ENCODE measurements at places on chromosomes 12 and 14.

DNA sequence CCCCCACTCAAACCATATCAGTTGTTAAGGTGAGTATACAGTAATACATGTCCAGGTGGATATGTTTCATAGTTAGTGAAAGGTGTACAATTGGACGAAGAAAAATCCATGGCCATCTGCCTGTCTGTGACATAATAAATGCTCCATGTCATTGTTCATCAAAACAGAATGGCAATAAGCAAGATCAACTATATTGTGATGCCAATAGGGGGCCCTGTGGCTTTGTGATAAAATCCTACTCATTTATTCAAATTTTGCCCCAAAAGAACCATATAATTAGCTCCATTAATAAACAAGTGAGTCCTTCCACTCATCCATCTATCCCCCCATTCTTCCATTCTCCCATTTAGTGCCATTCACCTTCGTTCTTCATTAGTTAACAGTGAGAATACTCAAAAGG is 102.0 kb downstream of the MGST1 start:
- no peak for DNase-seq

DNA sequence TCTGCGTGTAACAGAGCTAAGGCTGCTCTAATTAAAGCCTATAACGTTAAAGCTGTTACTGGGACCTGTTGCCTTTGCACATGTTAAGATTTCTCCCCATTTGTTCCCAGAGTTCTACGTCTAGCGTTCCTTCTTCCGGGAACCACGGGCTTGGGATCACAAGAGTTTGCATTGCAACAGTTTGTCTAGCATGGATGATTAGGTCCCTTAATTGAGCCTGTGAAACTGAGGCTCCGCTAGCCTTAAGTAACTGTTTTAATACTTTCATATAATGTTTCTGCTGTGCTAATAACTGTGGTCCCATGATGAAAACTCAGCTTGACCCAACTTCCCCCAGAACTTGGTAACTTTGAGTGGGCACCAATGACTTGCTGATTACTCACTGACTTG is 16.7 kb upstream of the LYZ start:
- no peak for DNase-seq

DNA sequence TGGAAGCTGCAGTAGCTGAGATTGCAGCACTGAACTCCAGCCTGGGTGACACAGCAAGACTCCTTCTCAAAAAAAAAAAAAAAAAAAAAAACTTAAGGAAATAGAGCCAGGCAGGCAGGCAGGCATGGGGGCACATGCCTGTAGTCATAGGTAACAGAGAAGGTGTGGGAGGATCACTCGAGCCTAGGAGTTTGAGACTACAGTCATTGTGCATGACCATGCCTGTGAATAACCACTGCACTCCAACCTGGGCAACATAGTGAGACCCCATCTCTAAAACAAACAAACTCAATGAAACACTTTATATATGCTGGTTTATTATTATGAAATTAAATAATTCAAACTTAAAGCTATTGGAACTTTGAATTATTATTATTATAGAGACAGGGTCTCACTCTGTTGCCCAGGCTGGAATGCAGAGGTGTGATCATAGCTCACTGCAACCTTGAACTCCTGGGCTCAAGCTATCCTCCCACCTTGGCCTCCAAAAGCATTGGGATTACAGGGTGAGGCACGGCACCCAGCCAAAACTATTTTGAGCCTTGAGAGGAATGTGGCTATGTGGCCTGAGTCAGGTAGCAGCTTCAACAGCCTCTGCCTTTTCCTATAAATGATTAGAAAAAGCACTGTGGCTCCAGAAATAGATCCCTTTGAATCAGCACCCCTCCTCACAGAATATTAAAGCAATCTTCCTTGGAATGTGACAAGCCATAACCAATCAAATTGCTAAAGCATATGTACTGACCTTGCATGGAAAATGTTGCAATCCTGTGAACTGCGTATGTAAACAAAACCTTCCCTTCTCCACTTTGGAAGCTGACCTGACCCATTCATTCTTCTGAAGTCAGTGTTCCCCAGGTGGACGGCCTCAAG is 34.7 kb upstream of the YY1 start:
- DNase-seq = no peak

DNA sequence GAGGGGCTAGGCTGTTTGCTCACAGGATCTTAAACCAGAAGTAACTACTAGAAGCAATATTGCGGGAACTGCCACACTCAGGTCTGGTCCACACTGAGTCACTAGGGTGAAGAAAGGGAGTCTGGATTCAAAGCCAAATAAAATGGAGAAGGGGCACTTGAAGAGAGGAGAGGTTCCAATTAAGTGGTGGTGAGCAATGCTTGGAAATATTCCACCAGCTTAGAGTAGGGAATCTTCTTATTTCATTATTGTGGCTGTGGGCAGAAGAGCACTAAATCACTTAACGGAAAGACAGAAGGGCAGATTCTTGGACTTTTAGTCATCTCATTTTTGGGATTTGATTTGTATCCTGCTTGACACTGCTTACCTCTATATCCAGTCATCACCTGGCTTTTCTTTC is 48.6 kb upstream of the PPP1R12A start:
- DNase-seq = no peak

DNA sequence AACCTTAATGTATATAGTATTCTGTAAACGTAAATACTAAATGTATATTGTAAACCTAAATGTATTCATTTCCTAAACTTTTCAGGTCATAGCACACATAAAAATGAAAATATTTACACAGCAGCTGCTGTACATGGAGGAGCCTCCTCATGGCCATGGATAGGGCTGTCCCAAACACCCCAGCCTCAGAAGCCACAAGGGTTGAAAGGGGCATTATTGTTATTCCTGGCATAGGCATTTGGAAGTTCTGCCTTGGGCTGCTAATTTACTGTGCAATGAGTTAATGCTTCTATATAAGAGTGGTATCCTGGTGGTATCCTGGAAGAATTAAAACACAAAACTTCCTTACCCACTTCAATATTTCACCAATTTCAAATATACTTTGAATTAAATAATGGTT is 159.4 kb downstream of the SLC5A8 start:
- DNase-seq = no peak

- DNase-seq = no peak
Observed at GRCh38 chr12:51028813-51029150, 2.6 kb upstream of the SLC11A2 start.
